ENCODE measurements at places on chromosomes 11 and 22.
A peak's percentile ranks its signal among the peaks of the same experiment; 100 is the strongest.

GRCh38 chr11:117415358-117415896 lies 87.8 kb downstream of the CEP164 start:
- DNase-seq, result no peak

DNA sequence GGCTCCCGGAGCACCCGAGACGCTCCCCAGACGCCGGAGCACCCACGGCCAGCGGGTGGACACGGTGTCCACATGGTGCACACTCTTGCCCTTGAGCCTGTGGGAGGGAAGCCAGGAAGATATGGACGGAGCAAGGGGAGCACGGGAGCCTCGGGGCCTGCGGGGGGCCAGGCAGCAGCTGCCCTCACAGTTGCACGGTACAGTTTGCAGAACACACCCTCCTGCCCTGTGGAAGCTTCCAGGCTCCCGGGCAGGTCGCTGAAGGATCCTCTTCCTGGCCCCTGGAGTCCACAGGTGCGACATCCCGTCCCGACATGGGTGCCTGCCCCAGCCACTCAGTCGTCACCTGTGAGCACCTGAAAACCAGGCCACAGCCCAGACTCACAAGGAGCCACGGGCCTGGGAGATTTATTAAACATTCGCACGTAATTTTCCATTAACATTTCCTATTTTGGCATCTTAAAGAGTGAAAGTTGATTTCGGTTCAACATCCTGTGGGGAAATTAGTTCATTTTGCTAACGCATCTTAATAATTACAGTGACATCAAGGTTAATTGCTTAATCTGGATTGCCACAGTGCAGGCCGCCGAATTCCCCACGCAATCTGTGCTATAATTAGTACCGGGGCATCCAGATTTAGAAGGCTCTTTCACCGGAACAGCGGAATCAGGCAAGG lies 253.3 kb downstream of the BRD1 start:
- no peak for DNase-seq

DNA sequence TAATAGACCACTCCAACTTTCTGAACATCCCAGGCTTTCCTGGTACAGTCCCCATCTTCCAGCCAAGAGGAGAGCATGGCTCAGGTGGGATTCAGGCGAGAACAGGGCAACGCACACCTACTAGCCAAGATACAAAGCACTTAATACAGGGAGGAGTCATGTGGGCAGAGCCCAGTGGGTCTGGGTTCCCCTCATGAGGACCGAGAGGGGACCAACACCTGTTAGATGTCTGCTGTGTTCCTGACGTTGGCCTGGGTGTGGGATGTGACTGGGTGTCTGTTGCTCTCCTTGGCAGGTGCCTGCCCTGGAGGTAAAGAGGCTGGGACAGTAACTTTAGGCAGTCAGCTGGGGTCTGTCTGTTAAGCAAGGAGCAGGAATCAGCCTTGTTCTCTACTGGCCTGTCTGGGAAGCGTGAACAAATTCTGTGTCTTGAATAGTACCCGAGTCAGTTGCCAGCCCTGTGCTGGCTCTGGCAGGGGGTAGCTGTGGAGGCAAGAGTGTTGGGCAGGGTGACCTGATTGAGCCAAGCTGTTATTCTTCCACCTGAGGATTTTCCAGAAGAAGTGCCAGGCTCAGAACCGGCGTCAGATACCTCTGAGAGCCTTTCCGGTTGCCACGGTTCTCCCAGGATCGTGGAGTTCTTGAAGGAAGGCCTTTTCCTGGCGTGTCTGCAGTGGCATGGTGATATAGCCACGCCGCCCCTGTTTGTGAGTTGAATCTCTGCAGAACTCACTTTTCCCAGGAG lies 56.3 kb downstream of the BCR start:
- no peak for DNase-seq

DNA sequence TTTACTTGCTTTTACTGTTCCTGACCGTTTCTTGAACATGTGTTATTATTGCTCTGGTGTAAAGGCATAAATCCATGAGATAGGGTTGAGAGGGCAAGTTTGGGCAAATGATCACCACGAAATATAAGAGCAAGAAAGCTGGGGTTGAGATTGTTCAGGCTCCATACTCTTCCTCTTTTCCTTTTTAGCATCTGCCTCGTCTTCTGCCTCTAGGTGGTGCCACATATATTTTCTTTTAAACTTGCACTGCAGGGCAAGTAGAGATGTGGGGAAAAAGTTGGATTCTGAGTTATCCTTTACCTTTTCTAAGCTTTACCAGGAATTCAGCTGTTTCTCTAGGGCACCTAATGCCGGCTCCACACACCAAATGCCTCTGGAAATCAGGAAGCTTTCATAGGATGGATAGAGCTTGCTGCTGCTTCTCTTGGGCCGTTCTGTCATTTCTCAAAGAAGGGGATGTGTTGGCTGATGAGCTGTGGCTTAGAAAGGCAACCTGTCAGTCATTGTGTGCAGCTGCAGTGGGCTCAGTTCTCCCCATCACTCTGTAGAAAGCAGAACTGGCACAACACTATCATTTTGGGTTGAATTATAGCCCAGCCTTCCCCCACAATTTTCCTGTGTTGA lies 98.2 kb downstream of the LDLRAD3 start:
- DNase-seq, result no peak

DNA sequence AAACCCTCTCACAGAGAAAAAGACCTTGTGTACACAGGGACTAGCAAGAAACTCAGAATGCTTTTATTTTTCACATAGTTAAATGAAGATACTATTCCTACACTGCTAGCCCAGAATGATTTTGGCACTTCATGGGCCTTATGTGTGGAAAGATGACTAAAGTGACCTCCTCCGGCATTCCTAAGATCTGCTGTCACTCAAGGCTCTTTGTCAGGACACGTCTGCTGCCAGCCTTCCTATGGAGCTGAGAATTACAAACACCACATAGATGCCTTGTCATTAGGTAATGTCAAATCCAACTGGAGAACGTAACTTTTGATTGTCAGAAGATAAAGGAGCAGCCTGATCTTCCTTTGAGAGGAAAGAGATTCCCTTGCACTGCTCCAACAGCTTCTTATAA lies 249.1 kb downstream of the FAT3 start:
- no peak for DNase-seq

DNA sequence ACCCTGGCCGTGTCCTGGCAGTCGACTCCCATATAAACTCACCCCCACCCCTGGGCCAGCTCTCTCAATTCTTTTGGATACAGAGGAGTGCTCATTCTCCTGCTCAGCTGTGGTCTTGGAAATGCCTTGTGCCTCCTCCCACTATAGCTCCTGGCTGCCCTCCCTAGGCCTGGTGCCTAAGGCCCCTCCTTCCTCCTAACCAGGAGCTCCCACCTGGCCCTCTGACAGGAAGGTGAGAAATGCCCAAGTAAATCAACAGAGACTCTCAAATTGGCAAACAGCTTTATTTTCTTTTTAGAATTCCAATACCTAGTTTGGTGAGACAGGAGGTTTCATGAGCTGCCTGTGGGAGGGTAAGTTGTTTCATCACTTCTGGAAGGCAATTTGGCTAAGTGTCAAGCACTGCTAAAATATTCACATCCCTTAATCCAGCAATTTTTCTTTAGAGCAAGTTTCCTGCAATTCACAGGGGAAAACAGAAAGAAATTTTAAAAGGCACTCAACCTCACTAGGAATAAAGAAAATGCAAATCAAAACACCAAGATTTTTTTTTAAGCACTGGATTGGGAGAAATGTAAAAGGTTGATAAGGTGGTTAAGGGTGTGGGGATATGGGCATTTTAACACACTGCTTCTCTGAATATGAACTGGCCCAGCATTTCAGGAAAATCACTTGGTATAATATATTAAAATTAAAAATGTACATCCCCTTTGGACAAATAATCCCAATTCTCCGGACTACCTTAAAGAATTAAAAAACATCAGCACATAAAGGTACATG lies 209.7 kb upstream of the ARHGAP20 start:
- DNase-seq, result no peak

- no peak for DNase-seq
These were observed 39.6 kb downstream of the LIF start for GRCh38 chr22:30206944-30207343.

- no peak for DNase-seq
These were observed 5.5 kb downstream of the B3GAT1 start for GRCh38 chr11:134406264-134407185.

DNA sequence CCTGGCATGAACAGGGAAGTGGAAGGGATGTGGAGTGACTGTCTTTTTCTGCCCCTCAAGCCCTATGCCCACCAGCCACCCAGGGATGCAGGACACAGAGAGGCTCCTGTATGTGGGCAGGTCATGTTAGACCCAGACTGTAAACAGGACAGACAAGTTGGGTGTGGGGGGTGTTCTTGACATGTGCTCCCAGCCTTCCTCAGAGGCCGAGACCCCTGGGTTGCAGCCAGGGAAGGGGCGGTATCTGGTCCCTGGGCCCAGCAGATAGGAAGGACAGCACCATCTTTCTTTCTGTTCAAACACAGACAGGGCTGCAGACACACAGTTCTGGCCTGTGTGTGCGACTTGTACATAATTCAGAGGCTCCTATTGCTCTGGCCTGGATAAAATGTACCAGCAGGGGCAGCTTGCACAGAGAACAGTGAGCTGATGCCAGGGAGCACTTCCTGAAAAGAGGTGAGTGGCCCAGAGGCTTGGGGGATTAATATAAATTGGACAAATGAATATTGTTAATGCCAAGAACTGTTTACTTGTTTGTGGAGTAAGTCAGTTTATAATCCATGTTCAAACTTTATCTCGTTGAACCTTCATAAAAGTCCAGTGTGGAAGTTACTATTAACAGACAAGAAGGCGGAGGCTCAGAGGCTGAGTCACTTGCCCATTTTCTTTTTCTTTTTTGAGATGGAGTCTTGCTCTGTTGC lies 16.6 kb downstream of the GDPD5 start:
- no peak for DNase-seq

DNA sequence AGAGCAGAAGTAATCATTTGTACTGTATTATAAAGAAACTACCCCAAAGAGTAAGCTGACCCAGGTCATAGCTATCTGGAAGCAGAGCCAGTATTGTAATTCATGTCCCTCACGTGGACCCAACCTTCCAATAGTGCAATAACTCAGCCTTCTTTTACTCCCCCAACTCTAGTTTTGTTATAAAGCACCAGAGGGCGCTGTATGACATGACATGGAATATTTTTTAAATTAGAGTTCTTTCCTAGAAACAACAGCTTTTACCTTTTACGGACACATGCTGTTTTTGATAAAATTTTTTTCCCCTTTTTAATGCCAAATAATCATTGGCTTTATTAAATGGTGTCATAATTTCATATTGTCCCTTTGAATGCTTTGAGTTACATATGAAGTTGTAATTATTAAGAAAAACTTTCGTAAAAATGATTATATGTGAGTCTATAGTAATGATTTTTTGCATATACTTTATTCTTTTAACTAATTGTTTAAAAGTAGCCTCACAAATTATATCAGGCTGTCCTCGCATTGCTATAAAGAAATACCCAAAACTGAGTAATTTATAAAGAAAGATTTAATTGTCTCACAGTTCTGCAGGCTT lies 76.9 kb downstream of the DKK3 start:
- peak; percentile 46 for DNase-seq

GRCh38 chr11:2447951-2448650 lies 3.3 kb downstream of the KCNQ1 start:
- DNase-seq, result no peak

GRCh38 chr11:105032495-105032894 lies 2.4 kb downstream of the CASP1 start:
- no peak for DNase-seq

- no peak for DNase-seq
These were observed 26.4 kb downstream of the CDKN1C start for GRCh38 chr11:2858995-2859698.

DNA sequence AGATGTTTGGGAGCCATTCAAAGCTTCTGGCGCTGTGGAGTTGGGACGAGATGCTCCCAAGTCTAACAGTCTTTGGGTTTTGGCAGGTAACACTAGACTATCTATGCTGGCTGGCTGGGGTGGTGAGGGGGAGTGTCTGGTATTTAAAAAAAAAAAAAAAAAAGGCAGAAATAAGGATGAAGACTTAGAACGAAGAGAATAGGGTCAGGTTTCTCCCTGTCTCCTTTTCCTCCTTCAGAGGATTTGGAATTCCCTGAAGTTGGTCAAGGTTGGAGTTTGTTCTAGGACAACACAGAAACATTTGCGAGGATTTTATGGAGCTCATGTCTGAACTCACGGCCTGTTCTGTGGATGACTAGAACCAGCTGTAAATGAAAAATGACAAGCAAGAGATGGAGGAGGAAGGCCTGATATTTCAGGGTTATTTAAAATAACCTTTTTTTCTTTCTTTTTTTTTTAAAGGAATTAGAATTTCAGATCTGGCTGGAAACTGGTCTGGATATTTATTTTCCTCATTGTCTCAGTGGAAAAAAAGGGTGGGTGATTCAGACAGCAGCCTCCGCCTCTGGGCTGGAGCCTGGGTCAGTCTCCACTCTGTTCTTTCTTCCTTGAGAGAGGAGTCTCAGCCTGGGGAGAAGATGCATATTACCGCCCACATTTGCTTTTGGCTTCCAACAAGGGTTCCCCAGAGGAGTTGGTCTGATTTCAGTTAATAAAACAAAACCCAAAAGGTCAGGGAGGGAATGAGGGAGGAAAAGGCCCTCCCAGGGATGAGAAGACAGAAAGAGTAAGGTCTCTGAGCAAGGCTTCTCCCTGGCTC lies 80.1 kb downstream of the USP35 start:
- no peak for DNase-seq

DNA sequence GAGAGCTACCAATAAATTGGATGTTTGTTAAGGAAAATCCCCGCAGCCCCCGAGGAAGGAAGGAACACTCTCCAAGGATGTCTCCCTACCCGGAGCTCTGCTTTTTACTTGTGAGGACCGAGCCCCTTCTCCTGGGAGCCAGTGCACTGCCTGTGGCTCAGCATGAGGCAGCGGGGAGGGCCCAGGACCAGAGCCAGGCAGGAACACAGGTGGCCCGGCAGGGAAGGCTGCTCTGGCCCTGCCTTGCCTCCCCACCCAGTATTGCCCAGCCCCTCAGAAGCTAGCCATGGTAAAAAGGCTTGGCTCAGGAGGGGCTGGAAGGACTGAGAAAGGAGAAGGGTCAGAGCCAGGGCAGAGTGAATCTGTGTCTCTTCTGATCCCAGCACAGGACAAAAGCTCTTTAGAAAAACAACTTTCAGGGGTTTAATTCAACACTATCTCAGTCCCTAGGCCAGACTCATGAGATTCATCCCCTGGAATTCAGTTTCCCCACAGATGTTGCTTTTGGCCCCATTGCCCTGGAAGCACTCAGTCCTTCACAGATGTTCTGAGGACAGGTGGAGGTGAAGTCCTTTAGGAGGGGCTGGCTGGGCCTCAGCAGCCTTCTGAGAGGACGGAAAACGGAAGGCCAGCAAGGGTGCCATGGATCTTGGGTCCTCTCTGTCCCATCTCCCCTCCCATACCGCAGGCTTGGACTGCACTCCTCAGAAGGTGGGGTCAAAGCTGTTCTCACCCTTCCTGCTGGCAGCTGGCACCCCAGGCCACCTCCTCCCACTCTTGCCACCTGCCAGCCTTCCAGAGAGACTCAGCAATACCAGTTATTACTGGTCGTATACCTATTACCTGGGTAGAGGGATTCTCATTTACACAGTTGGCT lies 318.9 kb downstream of the NTM start:
- DNase-seq, result no peak
